Spinal cord (tissue), 10 donors: ENCODE measurements at places on chromosomes 7 and 10. TPM values are rescaled to one million over a fixed set of nuclear protein-coding genes. Genes with fewer than 3 reads are reported as not detected.
A peak's percentile ranks its signal among the peaks of the same experiment; 100 is the strongest.

Gene TUBB8
- 0.11 TPM for total RNA-seq

Gene CPEB3
- 29.3 TPM for total RNA-seq

Gene PRKCQ
- 6.2 TPM for total RNA-seq

- H3K27ac ChIP-seq, result peak overlapping the region; percentile 87
- DNase-seq, result peak; percentile 23
- H3K4me1 ChIP-seq, result peaks cover 7% of the 10 kb centered on the region
- no peaks in the 10 kb centered on the region for H3K27me3 ChIP-seq
- peaks cover 2% of the 10 kb centered on the region for H3K36me3 ChIP-seq
Observed at GRCh38 chr7:135210888-135211178, 493 bp downstream of the WDR91 start.

DNA sequence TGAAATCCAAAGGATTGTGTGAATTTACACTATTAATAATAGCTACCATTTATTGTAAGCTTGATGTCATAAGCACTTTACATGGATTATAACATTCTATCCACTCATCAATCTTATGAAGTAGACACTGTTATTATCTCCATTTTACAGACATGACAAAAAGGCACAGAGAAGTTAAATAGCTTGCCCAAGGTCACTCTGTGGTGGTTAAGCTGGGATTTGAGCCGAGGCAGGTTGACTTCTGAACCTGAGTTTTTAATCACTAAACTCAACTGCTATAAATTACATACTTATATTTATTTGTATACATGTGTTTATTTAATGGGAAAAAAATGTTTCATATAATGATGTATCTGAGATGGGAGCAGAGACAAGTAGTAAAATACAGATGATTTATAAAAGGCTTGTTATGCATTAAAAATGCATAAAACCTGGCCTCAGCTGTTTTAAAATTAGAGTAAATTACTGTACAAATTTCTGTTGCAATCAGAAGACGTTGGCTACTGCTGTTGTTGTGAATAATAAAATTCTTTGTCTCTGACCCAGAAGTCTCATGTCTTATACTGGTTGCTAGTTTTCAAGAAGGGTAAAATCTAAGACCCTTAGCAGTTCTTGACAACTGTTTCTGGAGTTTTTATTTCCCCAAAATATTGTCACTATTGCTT is 61.1 kb upstream of the CALD1 start:
- no peaks in the 10 kb centered on the region for H3K27me3 ChIP-seq
- peaks cover 3% of the 10 kb centered on the region for H3K4me1 ChIP-seq
- DNase-seq, result no peak

DNA sequence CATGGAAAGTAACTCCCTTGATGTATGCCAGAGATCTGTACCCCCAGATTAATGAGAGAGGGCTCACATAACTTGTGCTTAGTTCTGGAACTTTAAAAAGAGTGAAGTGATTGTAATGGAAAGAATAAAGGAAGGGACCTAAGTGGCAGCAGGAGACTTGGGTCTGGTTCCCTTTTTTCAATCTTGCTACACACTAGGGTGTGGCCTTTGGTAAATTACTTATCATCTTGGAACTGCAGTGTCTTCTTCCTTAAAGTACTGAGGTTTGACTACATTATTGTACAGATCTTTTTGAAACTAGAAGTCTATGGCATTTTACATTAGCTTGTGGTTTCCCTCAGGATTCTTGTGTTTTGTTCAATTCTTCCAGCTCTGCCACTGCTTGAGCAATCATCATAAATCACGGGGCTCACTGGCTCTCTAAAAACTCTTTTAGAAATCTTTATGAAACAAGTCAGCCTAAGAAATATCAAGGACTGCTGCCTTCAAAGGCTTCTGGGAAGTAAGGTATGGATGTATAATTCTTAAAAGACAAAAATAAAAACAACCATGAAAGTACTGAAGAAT is 22.5 kb upstream of the CHRM2 start:
- H3K36me3 ChIP-seq, result no peaks in the 10 kb centered on the region
- no peak overlapping the region for H3K27ac ChIP-seq
- H3K27me3 ChIP-seq, result no peaks in the 10 kb centered on the region
- H3K4me1 ChIP-seq, result no peaks in the 10 kb centered on the region
- no peak overlapping the region for H3K4me3 ChIP-seq

DNA sequence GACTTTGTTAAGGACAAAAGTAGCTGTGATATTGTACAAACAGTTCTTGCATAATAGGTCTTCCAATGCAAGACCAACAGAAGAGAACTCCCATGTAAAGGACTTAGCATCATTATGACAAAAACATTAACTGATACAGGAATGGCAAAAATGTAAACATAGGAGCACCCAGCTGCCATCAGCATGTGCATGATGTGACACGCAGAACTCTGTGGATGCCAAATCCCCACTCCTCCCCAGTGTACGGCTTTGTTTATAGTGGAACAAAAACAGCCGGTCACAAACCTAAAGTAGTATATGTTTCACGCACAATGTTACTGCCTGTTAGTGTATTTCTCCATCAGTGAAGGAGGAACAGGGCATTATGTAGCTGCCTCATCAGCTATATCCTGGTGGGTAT is 316.0 kb upstream of the AOAH start:
- no peak for DNase-seq
- H3K27me3 ChIP-seq, result no peaks in the 10 kb centered on the region
- H3K4me1 ChIP-seq, result no peaks in the 10 kb centered on the region
- H3K36me3 ChIP-seq, result no peaks in the 10 kb centered on the region
- H3K4me3 ChIP-seq, result no peak overlapping the region

- no peaks in the 10 kb centered on the region for H3K27me3 ChIP-seq
- no peak overlapping the region for H3K4me3 ChIP-seq
- no peaks in the 10 kb centered on the region for H3K4me1 ChIP-seq
- H3K27ac ChIP-seq, result no peak overlapping the region
Observed at GRCh38 chr7:99629643-99630042, 12.9 kb downstream of the ZSCAN25 start.

DNA sequence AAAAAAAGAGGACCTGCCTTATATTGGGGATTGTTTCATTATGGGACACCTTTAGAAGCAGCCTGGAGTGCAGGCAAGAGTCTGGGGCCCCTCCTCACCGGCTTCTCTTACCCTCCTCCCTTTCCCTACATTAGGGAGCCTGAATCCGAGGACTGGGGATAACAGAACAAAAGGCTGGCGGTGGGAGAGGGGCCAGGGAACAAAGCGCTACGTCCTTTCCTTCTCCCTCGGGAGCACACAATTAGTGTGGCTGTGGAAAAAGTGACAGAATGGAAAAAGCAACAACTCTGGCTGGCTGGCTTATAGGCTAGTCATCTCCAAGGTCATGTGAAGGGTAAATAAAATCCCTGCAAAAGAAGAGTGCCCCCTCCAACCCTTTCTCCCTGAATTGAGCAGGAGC is 74.7 kb downstream of the LSM5 start:
- no peaks in the 10 kb centered on the region for H3K4me1 ChIP-seq
- H3K4me3 ChIP-seq, result no peak overlapping the region
- H3K27ac ChIP-seq, result no peak overlapping the region
- H3K36me3 ChIP-seq, result no peaks in the 10 kb centered on the region
- no peaks in the 10 kb centered on the region for H3K27me3 ChIP-seq

DNA sequence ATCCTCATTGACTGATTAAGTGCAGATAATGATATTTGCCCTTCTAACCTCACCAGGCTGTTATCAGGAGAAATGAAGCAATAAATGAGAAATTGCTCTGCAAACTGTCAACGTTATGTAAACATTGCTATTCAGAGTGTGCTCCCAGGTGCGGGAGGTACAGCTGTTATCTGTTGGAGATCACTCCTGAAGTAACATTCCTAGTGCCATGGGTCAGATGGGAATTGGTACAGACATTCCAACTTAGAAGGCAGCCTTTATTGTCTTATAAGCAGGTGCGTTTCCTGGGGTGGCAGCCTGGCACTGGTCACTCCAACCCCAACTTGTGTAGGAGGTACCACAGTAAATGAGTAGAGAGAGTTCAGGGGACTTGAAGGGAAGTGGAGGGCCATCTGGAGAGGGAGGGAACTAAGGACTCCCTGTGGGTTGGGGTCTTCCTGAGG is 36.8 kb downstream of the HK1 start:
- no peaks in the 10 kb centered on the region for H3K36me3 ChIP-seq
- H3K27me3 ChIP-seq, result no peaks in the 10 kb centered on the region
- no peak overlapping the region for H3K4me3 ChIP-seq
- DNase-seq, result no peak
- no peak overlapping the region for H3K27ac ChIP-seq
- peaks cover 18% of the 10 kb centered on the region for H3K4me1 ChIP-seq

DNA sequence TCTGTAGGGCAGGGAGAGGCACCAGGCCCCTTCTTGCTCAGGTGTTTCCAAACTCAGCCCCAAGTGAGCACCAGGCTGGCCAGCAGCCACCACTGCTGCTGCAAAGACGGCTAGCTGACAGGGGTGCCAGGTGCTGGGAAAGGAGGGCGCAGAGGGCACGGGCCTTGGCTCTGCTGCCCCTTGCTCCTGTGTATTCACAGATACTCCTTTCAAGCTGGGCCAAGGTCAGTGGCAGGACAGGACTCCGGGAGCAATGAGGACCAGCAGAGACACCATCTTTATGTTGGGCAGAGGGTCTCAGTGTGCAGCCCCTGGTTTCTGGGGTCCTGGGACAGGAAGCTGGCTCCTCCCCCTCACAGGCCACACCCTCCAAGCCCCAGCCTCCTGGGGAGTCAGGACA is 110.1 kb downstream of the SMURF1 start:
- H3K4me3 ChIP-seq, result no peak overlapping the region
- H3K27ac ChIP-seq, result no peak overlapping the region
- peaks cover 15% of the 10 kb centered on the region for H3K4me1 ChIP-seq
- no peaks in the 10 kb centered on the region for H3K27me3 ChIP-seq
- no peak for DNase-seq

DNA sequence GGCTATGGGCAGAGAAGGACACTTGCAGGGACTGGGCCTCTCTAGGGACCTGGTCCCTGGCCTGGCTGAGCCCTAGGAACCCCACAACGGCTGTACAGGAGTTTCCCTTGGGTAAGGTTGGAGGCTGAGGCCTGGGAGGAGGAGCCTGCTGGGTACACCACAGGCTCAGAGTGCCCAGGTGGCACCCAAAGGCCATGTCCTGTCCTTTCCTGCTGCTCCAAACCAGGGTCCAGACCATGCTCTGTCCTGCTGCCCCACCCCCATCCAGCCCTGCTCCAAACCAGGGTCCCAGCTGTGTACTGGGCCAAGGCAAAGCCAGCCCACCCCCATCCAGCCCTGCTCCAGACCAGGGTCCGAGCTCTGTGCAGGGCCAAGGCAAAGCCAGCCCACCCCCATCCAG is 35.3 kb upstream of the ZNF488 start:
- H3K4me1 ChIP-seq, result peaks cover 2% of the 10 kb centered on the region
- no peak overlapping the region for H3K4me3 ChIP-seq
- no peak for DNase-seq
- no peak overlapping the region for H3K27ac ChIP-seq
- peaks cover 2% of the 10 kb centered on the region for H3K36me3 ChIP-seq
- H3K27me3 ChIP-seq, result no peaks in the 10 kb centered on the region

DNA sequence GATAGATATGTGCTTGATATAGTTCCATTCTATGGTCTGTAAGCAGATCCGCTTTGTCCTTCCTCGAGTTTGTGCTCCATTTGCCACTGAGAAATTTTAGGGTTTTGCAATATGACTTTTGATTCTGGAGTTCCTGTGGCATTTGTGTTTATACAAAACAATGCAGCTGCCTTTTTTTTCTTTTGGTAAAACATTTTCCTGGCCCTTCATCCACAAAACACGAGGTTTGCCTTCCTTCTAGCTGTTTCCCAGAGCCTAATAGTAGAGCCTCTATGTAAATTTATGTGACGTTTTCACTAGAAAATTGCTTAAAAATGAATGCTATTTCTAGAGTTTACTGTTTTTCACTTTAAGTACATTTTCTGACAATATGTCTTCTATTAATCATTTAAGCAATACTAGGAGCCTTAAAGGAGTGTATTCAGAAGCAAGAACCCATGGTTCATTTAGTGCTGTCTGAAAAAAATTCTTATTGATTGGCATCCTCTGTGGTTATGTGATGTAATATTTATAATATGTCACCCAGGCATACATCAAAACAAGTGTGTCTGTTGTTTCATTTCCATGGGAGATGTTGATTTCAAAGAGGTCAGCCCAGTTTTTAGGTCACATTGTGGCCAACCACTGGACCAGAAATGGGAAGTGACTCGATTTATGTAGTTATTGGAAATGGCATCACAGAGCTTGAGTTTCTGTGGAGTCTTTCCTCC is 618.3 kb downstream of the LRMDA start:
- no peak for DNase-seq
- H3K27ac ChIP-seq, result peak overlapping the region; percentile 73
- H3K27me3 ChIP-seq, result peaks cover 2% of the 10 kb centered on the region
- peaks cover 5% of the 10 kb centered on the region for H3K4me1 ChIP-seq
- no peak overlapping the region for H3K4me3 ChIP-seq
- H3K36me3 ChIP-seq, result no peaks in the 10 kb centered on the region

DNA sequence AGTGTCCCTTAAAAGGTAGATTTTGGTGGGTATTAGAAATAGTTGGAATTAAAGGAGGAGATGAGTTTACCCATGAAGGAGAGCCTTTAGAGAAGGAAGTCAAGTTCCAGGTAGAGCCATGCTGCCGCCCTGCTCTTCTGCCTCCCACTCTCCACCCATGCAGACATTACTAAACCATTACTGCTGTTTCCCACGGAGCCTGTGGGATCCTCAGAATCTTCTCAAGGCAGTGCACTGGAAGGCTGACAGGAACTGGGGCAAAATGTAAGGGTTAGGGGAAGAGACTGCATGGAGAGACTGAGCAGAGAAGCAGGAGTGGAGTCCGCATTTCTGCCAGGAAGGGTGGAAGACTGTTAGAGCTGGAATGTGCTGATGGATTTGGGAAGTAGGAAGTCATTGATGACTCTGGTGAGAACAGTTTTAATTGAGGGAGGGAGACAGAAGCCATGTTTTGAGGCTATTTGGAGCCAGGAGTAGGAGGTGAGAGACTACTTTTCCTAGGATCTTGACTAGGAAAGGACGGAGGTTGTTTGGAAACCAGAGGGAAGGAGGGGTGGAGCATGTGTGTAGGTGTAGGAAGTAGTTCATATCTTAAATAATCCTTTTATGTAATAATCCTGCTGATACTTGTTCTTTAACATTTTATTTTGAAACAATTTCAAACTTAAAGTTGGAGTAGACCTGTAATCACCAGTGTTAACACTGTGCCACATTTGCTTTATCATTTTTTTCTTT is 109.0 kb downstream of the CCNY start:
- H3K27ac ChIP-seq, result no peak overlapping the region
- no peak overlapping the region for H3K4me3 ChIP-seq
- no peaks in the 10 kb centered on the region for H3K27me3 ChIP-seq

- no peak overlapping the region for H3K4me3 ChIP-seq
- no peaks in the 10 kb centered on the region for H3K36me3 ChIP-seq
- H3K27ac ChIP-seq, result peak overlapping the region; percentile 40
- DNase-seq, result peak; percentile 34
- H3K4me1 ChIP-seq, result no peaks in the 10 kb centered on the region
- no peaks in the 10 kb centered on the region for H3K27me3 ChIP-seq
Observed at GRCh38 chr10:6409971-6410643, 170.0 kb downstream of the PRKCQ start.

GRCh38 chr10:98055841-98056516 is 25.6 kb upstream of the CRTAC1 start:
- peaks cover 3% of the 10 kb centered on the region for H3K4me1 ChIP-seq
- no peak overlapping the region for H3K27ac ChIP-seq
- no peak for DNase-seq
- H3K27me3 ChIP-seq, result peaks cover 2% of the 10 kb centered on the region

- peaks cover 9% of the 10 kb centered on the region for H3K4me1 ChIP-seq
- no peak overlapping the region for H3K27ac ChIP-seq
- peak; percentile 70 for DNase-seq
- H3K4me3 ChIP-seq, result no peak overlapping the region
- H3K27me3 ChIP-seq, result no peaks in the 10 kb centered on the region
Observed at GRCh38 chr10:126177417-126178030, 210.8 kb downstream of the ADAM12 start.
